Body of pancreas (tissue), 4 donors: ENCODE measurements at places on chromosomes 7 and 10. TPM values are rescaled to one million over a fixed set of nuclear protein-coding genes. Genes with fewer than 3 reads are reported as not detected.

DNA sequence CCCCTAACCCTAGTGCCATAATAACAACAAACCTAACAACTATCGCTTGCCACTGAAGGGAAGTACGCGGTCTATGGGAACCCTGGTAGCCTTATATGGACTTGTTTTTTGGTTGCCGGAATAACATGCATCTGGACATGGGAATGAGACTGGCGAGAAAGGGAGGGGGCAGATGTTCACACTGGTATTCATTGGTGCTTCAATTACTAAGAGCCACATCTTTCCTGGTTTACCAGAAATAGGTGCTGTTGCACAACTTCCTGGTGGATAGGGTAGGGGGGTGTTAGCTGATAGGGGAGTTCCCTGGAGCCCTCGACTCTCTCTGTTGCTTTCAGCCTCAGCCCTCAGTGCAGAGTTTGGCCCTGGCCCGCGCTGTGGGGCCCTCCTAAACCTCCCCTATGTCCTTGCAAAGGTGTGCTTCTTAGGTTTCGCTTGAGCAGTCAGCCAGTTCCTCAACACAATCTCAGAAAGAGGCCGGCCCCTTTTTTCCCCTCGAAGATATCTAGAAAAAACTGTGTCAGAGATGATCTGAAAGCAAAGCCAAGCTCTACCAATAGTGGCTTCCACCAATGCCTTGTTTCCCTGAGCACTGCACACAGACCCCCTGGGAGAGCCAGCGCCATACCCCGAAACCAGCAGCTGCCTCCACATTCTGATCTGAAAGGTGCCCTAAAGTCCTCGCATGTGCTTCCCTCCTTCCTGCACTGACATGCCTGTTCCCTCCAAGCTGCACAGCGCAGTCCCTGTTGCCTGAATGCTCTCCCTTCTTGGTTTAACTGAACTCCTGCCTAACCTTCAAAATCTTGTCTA, 13.5 kb downstream of the TBXAS1 start:
- H3K4me1 ChIP-seq, result peaks cover 10% of the 10 kb centered on the region
- H3K4me3 ChIP-seq, result no peak overlapping the region
- no peak overlapping the region for H3K27ac ChIP-seq
- H3K36me3 ChIP-seq, result no peaks in the 10 kb centered on the region

The SYT15B gene
- total RNA-seq, result 8.3 TPM

DNA sequence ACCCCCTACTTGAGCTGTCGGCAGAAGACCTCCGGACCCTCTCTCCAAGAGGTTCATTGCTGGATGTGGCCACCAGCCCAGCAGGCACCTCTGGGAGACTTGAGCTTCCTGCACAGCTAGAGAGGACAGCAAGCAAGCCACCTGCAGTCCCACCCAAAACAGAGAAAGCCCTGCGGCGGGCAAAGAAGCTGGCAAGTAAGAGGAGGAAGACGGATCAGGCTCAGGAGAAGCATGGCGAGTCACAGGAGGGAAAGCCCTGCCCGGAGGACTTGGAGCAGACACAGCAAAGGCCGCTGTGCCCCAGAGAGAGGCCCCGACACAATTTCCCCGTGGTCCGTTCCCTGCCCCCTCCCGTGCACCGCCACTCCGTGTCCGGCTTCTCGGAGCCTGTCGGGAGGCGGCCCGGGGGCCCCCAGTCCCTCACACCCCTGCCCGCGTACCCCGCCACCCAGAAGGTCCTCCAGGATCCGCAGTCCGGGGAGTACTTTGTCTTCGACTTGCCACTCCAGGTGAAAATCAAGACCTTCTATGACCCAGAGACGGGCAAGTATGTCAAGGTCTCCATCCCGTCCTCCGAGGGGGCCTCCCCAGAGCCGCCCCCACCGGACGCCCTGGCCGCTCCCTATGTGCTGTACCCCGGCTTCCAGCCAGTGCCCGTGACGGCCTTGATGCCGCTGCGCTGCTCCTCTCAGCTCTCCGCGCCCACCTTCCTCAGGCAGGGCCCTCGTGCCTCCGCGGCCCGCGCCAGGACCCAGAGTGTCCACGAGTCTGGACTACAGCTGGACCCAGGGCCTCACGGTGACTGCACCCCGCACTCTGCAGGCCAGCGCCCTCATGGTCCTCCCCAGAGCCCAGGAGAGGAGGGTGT, 27.2 kb downstream of the C10orf71 start:
- DNase-seq, result no peak
- H3K27me3 ChIP-seq, result no peaks in the 10 kb centered on the region
- no peaks in the 10 kb centered on the region for H3K4me1 ChIP-seq
- H3K27ac ChIP-seq, result no peak overlapping the region

- no peak overlapping the region for H3K4me3 ChIP-seq
- H3K27me3 ChIP-seq, result no peaks in the 10 kb centered on the region
- peaks cover 13% of the 10 kb centered on the region for H3K4me1 ChIP-seq
- no peak overlapping the region for H3K27ac ChIP-seq
- DNase-seq, result no peak
These were observed 19.9 kb downstream of the SLC35G1 start for GRCh38 chr10:93913706-93914105.

The TMEM178B gene
- total RNA-seq, result 1.0 TPM

The PDE6C gene
- total RNA-seq, result not detected

GRCh38 chr10:131857156-131858117, 43.4 kb upstream of the PPP2R2D start:
- H3K4me3 ChIP-seq, result no peak overlapping the region
- no peaks in the 10 kb centered on the region for H3K27me3 ChIP-seq
- H3K4me1 ChIP-seq, result peaks cover 3% of the 10 kb centered on the region
- no peak for DNase-seq
- H3K27ac ChIP-seq, result no peak overlapping the region

The MYH16 gene
- total RNA-seq, result not detected

The GRID1 gene
- 1.6 TPM for total RNA-seq

GRCh38 chr7:135558337-135558767, 635 bp downstream of the NUP205 start:
- peak; percentile 19 for DNase-seq
- H3K27me3 ChIP-seq, result no peaks in the 10 kb centered on the region
- peak overlapping the region; percentile 91 for H3K27ac ChIP-seq
- no peaks in the 10 kb centered on the region for H3K36me3 ChIP-seq

DNA sequence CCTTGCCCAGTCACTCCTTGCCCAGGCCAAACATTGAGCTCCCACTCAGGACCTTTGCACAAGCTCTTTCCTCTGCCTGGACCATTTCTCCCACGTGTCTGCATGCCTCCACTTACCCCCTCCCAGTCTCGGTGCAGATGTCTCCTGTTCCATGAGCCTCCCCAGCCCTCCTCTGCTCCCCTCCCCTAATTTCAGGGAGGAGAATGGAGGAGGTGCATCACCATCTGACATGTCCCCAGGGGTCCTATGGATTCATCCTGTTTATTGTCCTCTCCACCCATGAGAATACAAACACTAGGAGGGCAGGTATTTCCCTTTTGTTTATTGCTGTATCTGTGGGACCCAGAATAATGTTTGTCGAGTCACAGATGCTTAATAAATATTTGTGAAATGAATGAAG, 8.6 kb upstream of the GRID2IP start:
- H3K27me3 ChIP-seq, result no peaks in the 10 kb centered on the region
- no peak overlapping the region for H3K4me3 ChIP-seq
- H3K4me1 ChIP-seq, result no peaks in the 10 kb centered on the region
- no peak overlapping the region for H3K27ac ChIP-seq

The CHST12 gene
- total RNA-seq, result 4.7 TPM

The ICA1 gene
- total RNA-seq, result 71.2 TPM

DNA sequence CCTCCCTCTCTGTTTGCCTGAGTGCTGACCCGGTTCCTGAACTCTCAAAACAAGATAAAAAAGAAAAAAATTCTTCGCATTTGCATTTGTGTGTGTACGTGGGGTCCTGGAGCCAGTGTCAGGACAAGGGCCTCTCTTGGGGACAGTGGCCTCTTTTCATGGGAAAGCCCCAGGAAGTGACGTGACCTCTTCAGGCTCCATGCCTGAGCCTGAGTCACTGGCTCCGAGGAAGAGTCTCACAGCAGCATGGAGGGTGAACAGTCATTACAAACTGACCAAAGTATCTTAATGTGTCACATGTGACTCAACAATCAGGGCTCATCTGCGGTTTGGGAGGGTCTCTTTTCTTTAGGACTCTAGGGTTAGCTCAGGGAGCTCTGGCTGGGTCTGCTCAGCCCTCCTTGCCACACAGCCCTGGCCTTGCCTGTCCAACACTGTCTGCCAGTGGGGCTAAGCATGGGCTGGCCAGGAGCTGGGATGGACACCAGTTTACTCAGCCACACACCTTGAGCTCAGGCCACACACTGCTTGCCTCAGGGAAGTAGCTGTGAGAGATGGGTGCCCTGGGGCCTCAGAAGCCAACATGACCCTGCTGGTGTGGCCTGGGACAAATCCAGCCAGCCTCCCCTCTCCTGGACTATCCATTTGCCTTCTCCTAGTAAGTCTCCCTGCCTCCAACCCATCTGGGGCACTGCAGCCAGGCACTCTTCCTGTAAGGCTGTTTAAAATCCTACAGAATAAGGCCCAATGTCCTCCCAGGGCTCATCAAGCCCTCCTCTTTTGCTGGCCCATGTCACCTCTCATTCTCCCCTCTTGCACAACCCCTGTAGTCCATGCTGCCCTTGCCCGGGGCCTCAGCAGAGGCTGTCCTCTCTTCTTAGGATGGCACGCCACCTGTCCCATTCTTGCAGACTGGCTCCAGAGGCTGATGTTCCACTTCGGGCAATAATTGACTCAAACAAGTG, 10.5 kb downstream of the TMEM273 start:
- no peak overlapping the region for H3K27ac ChIP-seq
- no peaks in the 10 kb centered on the region for H3K4me1 ChIP-seq
- H3K36me3 ChIP-seq, result no peaks in the 10 kb centered on the region
- DNase-seq, result no peak
- no peaks in the 10 kb centered on the region for H3K27me3 ChIP-seq
- H3K4me3 ChIP-seq, result no peak overlapping the region

- no peak overlapping the region for H3K4me3 ChIP-seq
- H3K36me3 ChIP-seq, result no peaks in the 10 kb centered on the region
- no peaks in the 10 kb centered on the region for H3K4me1 ChIP-seq
- H3K27me3 ChIP-seq, result no peaks in the 10 kb centered on the region
- no peak overlapping the region for H3K27ac ChIP-seq
- DNase-seq, result no peak
These were observed 298.1 kb upstream of the NEBL start for GRCh38 chr10:21195252-21195651.

The AOAH gene
- total RNA-seq, result 6.2 TPM

DNA sequence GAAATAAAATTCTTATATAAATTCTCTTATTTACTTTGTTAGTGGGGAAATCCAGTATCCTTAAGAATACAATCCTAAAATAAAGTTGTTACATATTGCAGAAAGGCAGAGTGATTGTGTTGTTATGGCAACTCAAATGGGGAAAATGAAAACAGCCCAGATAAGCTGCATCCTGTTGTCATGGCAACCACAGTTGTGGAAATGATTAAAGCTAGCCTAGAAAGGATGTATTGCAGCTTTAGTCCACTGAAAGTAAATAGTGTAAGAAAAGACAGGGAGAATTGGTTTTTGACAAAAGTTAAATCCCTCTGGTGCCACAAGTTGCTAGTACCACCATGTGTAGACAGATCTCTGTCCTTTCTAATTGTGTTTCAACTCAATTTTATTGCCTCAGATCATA, 43.2 kb downstream of the BTRC start:
- no peak overlapping the region for H3K4me3 ChIP-seq
- no peaks in the 10 kb centered on the region for H3K4me1 ChIP-seq
- no peak overlapping the region for H3K27ac ChIP-seq
- no peaks in the 10 kb centered on the region for H3K27me3 ChIP-seq
- no peak for DNase-seq
- no peaks in the 10 kb centered on the region for H3K36me3 ChIP-seq

DNA sequence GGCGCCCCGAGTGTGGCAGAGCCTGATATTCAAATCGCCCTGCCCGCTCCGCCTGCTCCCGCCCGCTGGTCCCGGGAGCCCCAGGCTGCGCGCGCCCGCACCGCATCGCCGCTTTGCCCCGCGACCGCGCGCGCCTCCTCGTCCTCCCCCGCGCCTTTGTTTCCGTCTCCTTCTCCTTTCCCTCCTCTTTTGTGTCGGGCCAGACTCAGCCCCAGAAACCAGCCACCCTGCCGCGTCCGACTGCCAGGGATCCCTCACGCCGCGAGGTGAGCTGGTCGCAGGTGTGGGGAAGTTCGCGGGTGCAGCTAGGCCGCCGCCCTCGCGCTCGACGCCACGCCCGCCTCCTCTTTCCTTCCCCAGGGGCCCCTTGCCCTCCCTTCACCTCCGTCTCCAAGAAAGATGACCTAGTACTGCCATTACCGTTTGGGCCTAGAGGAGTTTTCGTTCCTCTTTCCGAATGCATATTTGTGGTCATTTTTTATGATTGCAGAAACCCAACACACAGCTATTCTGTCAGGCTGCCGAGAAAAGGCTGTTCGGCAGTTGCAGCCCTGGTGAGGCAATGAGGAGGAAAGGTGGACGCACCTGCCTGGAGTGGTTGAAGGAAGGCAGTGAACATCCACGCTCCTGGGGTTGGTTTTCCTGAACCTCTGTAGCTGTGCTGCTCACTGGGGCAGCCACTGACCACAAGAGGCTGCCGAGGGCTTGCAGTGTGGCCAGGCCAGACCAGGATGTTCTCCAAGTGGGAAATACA, 107.3 kb downstream of the SNX10 start:
- H3K4me3 ChIP-seq, result peak overlapping the region; percentile 48
- peak; percentile 40 for DNase-seq
- no peaks in the 10 kb centered on the region for H3K27me3 ChIP-seq
- peaks cover 20% of the 10 kb centered on the region for H3K4me1 ChIP-seq
- H3K36me3 ChIP-seq, result no peaks in the 10 kb centered on the region
- H3K27ac ChIP-seq, result peak overlapping the region; percentile 83

DNA sequence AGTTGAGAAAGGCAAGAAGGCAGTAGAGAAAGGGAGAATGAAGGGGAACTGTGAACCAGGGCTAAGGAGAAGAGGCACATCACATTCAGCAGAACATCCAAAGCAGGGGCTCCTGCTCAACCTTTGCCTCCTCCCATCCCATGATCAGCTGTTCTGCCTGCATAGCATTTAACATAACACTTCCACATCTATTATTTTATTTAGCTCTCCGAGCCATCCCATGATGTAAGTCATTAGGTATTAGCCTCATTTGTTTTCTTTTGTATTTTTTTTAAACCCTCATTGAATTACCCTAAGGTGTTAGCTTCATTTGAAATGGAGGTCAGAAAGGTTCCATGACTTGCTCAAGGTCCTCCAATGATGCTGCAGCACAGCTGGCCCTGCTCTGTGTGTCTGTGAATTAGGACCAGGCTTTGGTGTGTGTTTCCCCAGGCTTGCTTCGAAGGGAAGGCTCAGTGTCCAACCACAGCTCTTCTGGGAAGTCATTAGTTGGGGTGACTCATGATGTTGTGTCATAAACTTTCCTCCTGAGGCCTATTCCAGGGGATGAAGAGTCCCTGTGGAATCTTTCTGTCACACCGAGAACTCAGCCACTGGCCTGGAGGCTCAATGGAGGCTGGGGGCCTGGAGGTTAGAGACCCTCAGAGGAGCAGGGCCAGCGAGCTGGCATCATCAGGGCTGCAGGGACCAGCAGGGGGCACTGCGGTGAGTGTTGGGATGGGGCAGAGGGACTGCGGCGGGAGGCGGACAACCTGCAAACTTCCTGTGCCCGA, 16.5 kb downstream of the NPFFR1 start:
- DNase-seq, result no peak
- H3K4me3 ChIP-seq, result no peak overlapping the region
- H3K36me3 ChIP-seq, result no peaks in the 10 kb centered on the region
- no peaks in the 10 kb centered on the region for H3K27me3 ChIP-seq

DNA sequence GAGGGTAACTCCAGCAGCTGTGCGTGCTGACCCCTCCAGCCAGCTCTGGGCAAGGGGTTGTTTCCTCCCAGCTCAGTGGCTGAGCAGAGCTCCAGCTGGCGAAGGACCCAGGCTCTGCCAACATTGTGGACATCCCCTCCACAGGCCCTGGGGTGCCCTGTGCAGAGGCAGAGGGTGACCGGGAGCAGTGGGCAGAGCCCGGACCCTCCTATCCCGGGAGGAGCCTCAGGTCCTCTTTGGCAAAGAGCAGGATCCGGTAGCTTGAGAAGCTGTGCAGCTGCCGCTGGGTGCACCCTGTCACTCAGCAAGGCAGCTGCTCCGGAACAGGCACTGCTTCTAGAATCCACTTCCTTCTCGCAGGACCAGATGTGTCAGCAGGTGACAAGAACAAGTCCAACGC, 175.9 kb downstream of the EBF3 start:
- H3K4me3 ChIP-seq, result no peak overlapping the region
- H3K27ac ChIP-seq, result no peak overlapping the region
